H4 (cell line): ENCODE measurements at places on chromosomes 6 and 20.

DNA sequence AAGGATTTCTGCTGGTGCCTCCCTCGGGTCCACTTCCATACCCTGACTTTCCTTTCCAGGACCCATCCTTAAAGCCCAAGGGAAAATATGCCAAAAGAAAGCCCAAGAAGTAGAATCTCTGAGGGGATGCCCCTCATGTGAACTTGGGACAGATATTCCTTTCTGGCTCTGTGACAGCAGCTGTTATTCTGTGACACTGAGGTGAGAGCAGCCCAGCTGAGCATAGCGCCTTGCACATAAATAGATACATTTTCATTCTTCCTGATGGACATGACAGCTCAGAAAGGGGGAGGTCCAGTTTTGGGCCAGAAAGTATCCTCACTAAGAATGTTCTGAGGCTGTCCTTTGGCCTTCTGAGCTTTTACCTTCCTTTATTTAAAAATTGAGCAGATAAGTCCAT lies 353.2 kb downstream of the SAMD5 start:
- DNase-seq: no peak

- no peak for DNase-seq
Observed at GRCh38 chr20:59749301-59749700, 145.0 kb downstream of the PHACTR3 start.

GRCh38 chr6:14316651-14317386 lies 199.2 kb downstream of the CD83 start:
- DNase-seq: no peak

DNA sequence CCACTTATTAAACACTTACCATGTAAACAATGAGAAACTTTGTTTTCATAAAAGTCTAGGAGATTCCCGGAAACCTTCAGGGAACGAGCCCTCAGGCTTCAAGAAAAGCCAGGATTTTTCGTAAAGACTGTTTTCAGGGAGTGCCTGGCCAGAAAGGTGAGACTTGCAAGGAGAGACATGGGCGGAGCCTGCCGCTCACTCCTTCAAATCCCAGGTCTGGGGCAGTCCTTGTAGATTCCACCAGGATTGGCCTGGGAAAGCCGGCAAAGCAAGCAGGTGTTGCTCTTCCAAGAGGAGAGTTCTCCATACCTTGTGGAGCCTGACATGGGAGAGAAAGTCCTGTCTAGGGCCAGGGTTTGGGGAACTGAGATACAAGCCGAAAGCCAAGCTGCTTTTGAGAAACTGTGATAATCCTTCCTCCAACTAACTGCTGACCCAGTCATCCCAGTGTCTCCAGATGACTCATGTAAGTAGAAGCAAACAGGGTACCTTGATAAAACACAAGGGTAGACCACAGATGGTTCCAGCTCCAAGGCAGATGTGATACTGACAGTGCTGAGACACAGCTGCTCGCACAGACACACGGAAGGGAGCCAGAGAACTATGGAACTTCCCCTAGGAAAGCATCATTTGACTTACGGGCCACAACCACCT lies 69.4 kb upstream of the NAA20 start:
- peak; percentile 26 for DNase-seq

DNA sequence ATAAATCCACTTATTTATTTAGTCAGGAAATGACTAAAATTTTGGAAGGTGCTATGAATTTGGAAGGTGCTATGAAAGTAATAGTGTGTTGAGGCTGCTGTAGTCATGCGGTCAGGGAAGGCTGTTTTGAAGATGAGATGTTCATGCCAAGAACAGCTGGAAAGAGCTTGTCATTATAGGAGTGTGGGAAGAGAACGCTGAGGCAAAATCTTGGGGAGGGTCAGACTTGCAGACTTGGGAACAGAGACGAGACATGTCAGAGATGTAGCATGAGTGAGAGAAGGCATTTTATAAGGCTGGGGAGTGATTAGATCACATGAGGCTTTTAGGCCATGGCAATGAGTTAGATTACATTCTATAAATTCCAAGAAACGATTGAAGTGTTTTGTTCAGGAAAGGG lies 124.0 kb upstream of the B3GAT2 start:
- DNase-seq: no peak

DNA sequence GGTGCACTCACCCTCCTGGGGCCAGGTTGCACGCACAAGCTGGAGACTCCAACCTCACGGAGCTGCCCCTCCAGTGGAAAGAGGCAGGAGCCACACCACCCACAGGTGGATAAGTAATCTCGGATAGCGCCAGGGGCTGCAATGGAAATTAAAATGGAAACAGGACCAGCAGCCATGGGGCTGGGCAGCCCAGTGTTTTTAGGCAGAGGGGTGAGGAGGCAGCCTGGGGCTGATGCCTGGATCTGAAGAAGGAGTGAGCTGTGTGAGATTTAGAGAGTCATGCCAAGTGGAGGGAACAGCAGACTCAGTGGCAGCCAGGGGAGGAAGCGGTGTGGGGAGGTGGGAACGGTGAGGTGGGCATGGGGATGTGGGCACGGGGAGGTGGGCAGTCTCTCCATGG lies 275.6 kb downstream of the SMOC2 start:
- DNase-seq: no peak

DNA sequence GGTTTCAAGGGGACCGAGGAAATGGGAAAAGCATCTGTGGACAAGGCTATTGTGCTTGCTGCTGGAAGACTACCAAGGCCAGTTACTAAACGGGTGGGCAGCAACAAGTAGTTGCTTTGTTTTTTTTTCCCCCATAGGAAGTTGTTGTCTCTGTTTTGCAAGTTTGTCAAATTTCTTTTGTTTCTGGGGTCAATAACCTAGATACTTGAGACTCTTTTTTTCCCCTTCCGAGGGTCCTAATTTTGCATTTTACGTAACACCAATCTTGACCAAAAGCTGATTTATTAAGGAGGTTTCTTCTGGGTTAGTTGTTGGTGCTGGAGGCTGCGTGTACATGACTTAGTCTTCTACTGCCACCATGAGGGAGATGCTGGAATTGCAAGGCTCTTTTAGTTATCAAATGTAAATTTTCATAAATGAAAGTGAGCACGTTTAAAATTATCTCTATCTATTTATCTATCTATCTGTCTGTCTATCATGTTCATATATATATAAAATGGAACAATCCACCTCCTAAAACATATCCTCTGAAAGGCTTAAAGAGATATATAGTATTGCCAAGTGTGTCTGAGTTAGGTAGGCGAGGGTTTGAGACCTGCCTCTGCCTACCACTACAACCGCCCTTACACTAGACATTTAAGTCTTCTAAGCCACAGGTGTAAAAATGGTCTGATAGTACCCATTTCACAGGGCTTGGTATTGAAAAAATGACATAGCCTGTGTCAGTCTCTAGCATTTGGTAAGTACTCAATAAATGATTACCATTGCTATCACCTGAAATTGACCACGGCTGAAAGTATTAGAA lies 60.2 kb downstream of the GCLC start:
- DNase-seq: peak; percentile 69

DNA sequence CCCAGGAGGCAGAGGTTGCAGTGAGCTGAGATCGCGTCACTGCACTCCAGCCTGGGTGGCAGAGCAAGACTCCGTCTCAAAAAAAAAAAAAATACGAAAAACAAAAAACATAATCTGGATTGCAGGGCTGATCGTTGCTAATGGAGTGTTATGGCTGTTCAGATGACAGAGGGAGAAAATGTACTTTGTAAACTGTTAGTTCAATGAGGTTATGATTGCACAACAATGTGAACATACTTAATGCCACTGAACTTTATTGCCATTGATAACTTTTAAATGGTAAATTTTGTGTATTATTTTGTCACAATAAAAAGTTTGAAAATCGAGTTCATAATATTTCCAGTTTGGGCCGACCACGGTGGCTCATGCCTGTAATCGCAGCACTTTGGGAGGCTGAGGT lies 10.5 kb downstream of the C20orf173 start:
- no peak for DNase-seq

- no peak for DNase-seq
Observed at GRCh38 chr6:13012977-13013680, 296.6 kb downstream of the PHACTR1 start.

DNA sequence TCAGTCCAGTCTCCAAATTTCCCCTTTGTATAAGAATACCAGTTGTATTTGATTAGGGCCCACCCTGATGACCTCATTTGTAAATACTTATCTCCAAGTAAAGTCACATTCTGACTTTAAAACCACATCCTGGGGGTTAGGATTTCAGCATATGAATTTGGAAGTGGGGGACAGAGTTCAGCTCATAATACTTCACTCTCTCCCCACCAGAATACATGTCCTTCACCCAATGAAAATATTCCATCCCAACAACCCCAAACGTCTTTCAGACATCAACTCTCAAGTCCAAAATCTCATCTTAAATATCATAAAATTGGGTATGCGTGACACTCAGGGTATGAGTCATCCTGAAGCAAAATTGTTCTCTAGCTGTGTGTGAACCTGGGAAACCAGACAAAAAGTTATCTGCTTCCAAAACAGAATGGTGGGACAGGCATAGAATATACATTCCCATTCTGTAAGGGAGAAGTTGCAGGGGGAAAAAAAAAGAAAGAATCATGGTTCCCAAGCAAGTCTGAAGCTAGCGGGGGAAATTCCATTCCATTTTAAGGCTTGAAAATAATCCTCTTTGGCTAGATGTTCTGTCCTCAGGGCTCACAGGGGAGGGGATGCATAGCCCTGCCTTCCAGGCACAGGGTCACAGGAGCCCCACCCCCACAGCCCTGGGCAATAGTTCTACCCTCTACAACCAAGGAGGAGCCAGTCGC lies 113.9 kb downstream of the ADAT2 start:
- DNase-seq: peak; percentile 43

GRCh38 chr6:136969930-136970329 lies 47.8 kb downstream of the SLC35D3 start:
- DNase-seq: no peak

DNA sequence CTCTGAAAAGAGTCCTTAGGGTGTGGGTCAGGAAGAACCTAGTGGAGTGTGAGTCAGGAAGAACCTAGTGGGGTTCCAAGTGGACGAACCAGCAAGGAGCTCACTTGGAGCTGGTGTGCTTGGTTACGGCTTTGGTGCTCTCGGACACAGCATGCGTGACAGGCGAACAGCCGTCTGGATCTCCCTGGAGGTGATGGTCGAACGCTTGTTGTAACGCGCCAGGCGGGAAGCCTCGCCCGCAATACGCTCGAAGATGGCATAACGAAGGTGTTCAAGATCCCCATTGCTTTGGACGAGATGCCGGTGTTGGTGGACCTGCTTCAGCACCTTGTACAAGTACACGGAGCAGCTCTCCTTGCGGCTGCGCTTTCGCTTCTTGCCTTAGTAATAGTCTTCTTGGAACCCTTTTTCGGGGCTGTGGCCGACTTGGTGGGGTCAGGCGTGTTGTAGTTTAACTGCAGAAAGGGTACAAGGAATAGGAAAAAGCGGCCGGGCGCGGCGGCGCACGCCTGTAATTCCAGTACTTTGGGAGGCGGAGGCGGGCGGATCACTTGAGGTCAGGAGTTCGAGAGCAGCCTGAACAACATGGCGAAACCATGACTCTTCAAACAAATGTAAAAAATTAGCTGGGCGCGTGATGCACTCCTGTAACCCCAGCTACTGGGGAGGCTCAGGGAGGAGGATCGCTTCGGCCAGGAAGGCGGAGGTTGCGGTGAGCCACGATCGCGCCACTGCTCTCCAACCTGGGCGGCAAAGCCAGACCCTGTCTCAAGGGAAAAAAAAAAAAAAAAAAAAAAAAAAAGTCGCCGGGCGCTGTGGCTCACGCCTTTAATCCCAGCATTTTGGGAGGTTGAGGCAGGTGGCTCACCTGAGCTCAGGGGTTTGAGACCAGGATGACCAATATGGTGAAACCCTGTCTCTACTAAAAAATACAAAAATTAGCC lies 48.0 kb downstream of the OR2B2 start:
- no peak for DNase-seq

DNA sequence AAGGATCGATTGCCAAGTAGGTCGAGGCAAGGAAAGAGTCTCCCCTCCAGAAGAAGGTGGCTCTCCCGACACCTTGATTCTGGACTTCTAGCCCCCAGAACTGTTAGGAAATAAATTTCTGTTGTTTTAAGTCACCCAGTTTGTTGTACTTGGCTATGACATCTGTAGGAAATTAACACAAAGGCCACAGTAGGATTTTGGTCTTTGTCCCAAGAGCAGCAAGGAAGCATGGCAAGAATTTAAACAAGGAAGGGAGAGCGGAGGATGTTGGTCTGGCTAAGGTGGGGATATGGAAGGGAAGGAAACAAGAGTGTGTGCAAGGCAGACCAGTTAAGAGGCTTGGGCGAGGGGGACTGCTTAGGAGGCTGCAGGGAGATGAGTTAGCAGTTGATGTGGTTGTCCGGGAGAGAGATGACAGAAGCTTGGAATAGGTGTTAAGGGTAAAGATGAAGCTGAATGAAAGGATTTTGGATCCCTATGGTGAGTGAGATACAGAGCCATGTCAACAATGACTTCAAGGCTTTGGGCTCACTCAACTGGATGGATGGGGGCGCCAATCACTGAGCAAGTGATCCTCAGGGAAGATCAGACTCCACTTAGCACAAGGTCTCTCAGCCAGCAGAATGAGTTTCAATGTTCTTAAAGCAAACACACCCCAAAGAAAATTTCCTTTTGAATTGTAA lies 140.5 kb upstream of the ZNF217 start:
- DNase-seq: no peak

DNA sequence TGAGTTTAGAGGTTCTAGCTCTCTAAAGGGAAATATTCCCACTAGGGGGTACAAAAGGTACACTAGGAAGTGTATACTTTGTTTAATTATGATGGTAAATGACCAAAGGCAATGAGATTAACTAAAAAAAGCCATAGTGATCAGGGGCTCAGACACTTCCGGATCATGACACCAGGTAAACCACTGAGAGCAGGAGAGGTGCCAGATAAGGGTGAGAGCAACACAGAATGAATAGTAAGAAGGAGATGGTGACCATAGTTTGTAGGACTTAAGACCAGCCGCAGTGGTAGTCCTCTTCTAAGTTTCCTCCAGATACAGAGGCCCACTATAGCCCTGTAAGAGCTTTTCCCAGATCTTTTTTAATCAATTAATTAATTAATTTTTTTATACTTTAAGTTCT lies 40.8 kb downstream of the OR2J2 start:
- no peak for DNase-seq
